ENCODE measurements at places on chromosomes 4 and X.

- DNase-seq = no peak
Measured at GRCh38 chr4:126209147-126209546, 894.4 kb downstream of the FAT4 start.

GRCh38 chr4:40573593-40574311 is 55.9 kb downstream of the RBM47 start:
- peak; percentile 79 for DNase-seq

- no peak for DNase-seq
Measured at GRCh38 chr4:173534434-173534833, 4.4 kb upstream of the HAND2 start.

GRCh38 chr4:152014280-152014679 is 253.5 kb upstream of the GATB start:
- no peak for DNase-seq

DNA sequence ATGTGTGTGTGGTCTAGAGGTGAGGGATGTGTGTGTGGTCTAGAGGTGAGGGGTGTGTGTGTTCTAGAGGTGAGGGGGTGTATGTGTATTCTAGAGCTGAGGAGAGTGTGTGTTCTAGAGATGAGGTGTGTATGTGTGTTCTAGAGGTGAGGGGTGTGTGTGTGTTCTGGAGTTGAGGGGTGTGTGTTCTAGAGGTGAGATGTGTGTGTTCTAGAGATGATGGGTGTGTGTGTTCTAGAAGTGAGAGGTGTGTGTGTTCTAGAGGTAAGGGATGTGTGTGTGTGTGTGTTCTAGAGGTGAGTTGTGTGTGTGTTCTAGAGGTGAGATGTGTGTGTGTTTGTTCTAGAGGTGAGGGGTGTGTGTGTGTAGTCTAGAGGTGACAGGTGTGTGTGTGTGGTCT is 1.3 kb downstream of the BST1 start:
- DNase-seq = no peak

- no peak for DNase-seq
Measured at GRCh38 chr4:28481565-28481964, 1620.9 kb downstream of the STIM2 start.

GRCh38 chrX:51215856-51216255 is 116.8 kb upstream of the NUDT10 start:
- DNase-seq = no peak

DNA sequence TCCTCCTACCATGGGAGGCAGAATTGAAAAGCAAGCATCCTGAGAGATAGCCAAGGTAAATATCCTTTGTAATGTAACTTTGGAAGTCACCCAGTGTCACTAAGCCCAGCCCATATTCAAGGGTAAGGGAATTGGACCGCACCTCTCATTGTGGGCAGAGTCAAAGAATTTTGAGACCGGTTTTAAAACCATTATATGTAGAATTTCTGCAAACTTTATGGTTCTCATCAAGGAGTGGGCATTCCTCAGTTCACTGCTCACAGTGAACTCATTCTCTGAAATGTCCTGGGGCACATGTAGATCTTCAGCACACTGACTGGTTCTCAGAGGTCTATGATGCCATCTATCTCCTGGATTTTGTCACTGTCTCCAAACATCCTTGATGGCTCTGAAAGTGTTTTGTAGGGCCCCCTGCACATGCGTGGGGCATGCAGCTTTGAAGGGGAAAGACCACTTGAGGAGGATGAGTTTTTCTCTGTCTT is 35.3 kb upstream of the CHRNA9 start:
- no peak for DNase-seq

GRCh38 chr4:182325397-182325796 is 82.2 kb downstream of the TENM3 start:
- DNase-seq = no peak

DNA sequence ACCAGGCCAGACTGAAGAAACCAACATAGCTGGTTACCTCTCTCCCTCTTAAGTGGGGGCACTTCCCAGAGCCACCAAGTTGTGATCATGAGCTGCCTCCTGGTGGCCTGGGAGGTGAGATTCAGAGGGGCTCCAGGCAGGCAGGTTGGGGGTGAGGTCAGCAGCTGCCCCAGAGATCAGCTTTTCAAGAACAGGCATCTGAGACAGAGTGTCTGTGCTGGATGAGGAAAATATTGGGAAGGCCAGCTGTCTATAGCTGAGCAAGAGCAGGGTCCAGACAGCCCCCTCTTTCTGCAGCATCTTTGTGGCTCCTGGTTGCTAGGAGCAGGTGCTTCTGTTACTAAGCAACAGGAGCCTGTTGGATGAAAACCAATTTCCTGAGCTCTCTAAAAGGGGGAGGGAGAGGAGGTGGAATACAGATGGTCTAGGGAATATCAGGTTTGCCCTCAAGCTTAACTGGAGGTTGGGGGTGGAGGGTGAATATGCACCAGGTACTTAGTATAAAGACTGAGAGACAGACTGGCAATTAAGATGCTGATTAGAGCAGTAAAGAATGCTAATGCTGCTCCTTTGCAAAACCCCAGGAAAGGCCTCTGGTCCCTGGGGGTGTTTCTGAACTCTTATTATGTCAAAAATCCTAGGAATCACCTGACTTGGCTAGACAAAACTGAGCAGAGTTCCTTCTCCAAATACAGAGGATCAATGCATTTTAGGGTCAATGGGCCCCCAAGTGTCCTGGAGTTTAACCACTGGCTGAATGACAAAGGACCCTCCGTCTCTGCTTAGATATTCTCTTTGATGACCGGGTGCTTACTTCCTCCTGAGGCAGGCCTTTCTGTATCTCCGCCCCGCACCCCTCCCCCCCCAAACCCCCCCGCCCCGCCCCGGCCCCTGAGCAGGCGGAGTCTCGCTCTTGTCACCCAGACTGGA is 21.4 kb downstream of the ZCCHC13 start:
- no peak for DNase-seq

- peak; percentile 20 for DNase-seq
Measured at GRCh38 chrX:15816886-15817285, 26.6 kb downstream of the ZRSR2 start.

- no peak for DNase-seq
Measured at GRCh38 chrX:147405764-147406163, 506.0 kb upstream of the FMR1 start.

DNA sequence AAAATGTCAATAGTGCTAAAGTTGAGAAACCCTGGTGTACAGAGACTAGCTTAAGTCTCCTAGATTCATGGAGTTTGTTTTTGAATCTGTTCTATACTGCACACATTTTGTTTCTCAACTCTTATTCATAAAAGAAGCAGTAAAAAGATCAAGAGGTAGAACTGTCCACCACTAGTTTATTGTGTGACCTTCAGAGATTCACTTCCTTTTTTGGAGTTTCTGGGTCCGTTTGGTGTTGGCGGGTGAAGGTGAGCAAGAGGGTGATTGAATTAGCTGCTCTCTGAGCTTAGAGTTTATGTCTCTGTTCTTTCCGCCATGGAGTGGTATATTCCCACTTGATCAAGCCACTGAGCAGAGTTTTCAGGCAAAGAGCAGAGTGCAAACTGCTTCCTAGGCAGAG is 21.4 kb upstream of the PLAC1 start:
- DNase-seq = no peak

- DNase-seq = peak; percentile 60
Measured at GRCh38 chr4:14835288-14835687, 167.0 kb upstream of the CPEB2 start.

- DNase-seq = no peak
Measured at GRCh38 chr4:8038719-8039251, 99.1 kb upstream of the AFAP1 start.

GRCh38 chrX:40013266-40014195 is 84.2 kb downstream of the BCOR start:
- peak; percentile 61 for DNase-seq
